MG63 (cell line): ENCODE measurements at places on chromosomes 5 and 9. TPM values are rescaled to one million over a fixed set of nuclear protein-coding genes. Genes with fewer than 3 reads are reported as not detected.

Gene GRIN1
- not detected in 2 replicates for total RNA-seq

Gene SMIM3
- total RNA-seq: 85.3 and 98.3 TPM in 2 replicates

Gene CCNI2
- 0.27 TPM in 1 of 2 replicates, not detected in the other for total RNA-seq

Gene CNTFR
- total RNA-seq: not detected in 2 replicates

Gene RGS7BP
- not detected in 2 replicates for total RNA-seq

Gene PCDHGA9
- not detected in 2 replicates for total RNA-seq

Gene MRPS30
- 55.6 and 59.6 TPM in 2 replicates for total RNA-seq

Gene IRX4
- 0.66 and 5.1 TPM in 2 replicates for total RNA-seq

Gene TMEM171
- total RNA-seq: 0.96 and 4.3 TPM in 2 replicates

Gene CACNA1B
- total RNA-seq: not detected in 2 replicates

Gene RASEF
- 0.92 TPM in 1 of 2 replicates, not detected in the other for total RNA-seq

Gene NPR3
- total RNA-seq: 5.8 and 6.6 TPM in 2 replicates
